Airway epithelial cell (primary cell): ENCODE measurements at places on chromosomes 7 and 10. TPM values are rescaled to one million over a fixed set of nuclear protein-coding genes. Genes with fewer than 3 reads are reported as not detected.

The SPDYE16 gene
- 0.05 TPM in 1 of 2 replicates, not detected in the other for total RNA-seq

The PGAM2 gene
- total RNA-seq = not detected in 2 replicates

The PNLIPRP2 gene
- total RNA-seq = not detected in 2 replicates

The PDE1C gene
- total RNA-seq = 0.07 TPM in 1 of 2 replicates, not detected in the other

The CPA2 gene
- not detected in 2 replicates for total RNA-seq

The TMEM213 gene
- total RNA-seq = not detected in 2 replicates

The PMS2 gene
- total RNA-seq = 12.2 and 12.5 TPM in 2 replicates

The CYP26A1 gene
- not detected in 2 replicates for total RNA-seq

The HPSE2 gene
- not detected in 2 replicates for total RNA-seq

The PTPN20 gene
- total RNA-seq = 0.63 and 4.2 TPM in 2 replicates

The INMT gene
- 0.28 and 0.42 TPM in 2 replicates for total RNA-seq

The NXPH1 gene
- total RNA-seq = not detected in 2 replicates

The AQP1 gene
- not detected in 2 replicates for total RNA-seq

The MAGI2 gene
- 0.21 and 0.28 TPM in 2 replicates for total RNA-seq

The RSU1 gene
- 32.8 and 54.3 TPM in 2 replicates for total RNA-seq

The FBH1 gene
- 54.0 and 62.8 TPM in 2 replicates for total RNA-seq

The ADCY1 gene
- total RNA-seq = 0.05 and 0.07 TPM in 2 replicates

The ZYX gene
- total RNA-seq = 80.0 and 105 TPM in 2 replicates

The CNTNAP2 gene
- total RNA-seq = 4.3 and 7.3 TPM in 2 replicates

The VIM gene
- total RNA-seq = 504 and 507 TPM in 2 replicates

The IKZF1 gene
- total RNA-seq = not detected in 2 replicates

The OR13A1 gene
- total RNA-seq = not detected in 2 replicates

The BZW2 gene
- total RNA-seq = 132 and 142 TPM in 2 replicates

The AHCYL2 gene
- total RNA-seq = 7.4 and 8.7 TPM in 2 replicates

The GRID2IP gene
- 0.21 and 0.70 TPM in 2 replicates for total RNA-seq

The NUPR2 gene
- total RNA-seq = 5.7 TPM in 1 of 2 replicates, not detected in the other

The SAP25 gene
- 0.35 TPM in 1 of 2 replicates, not detected in the other for total RNA-seq

The SPDYE6 gene
- not detected in 2 replicates for total RNA-seq

The NRCAM gene
- total RNA-seq = 1.1 and 2.6 TPM in 2 replicates

The COBL gene
- total RNA-seq = 2.0 and 3.0 TPM in 2 replicates

The TAS2R4 gene
- 0.42 and 0.49 TPM in 2 replicates for total RNA-seq

The C7orf57 gene
- 0.14 TPM in 2 replicates for total RNA-seq

The HABP2 gene
- not detected in 2 replicates for total RNA-seq

The TAS2R41 gene
- not detected in 2 replicates for total RNA-seq

The LRRD1 gene
- not detected in 2 replicates for total RNA-seq

The VSTM4 gene
- 0.05 and 0.07 TPM in 2 replicates for total RNA-seq

The ANXA8 gene
- total RNA-seq = 189 and 221 TPM in 2 replicates

The FXYD4 gene
- total RNA-seq = not detected in 2 replicates

The FGFBP3 gene
- 0.42 and 0.49 TPM in 2 replicates for total RNA-seq

The ANKRD30A gene
- not detected in 2 replicates for total RNA-seq

The AHR gene
- 57.2 and 66.6 TPM in 2 replicates for total RNA-seq
